ENCODE measurements at places on chromosomes 2 and 18.

- no peak for DNase-seq
These were observed 7.2 kb downstream of the SMYD1 start for GRCh38 chr2:88074854-88075292.

- peak; percentile 94 for DNase-seq
These were observed at the start of gene HS6ST1 for GRCh38 chr2:128318776-128319464. Gene HS6ST1 (minus strand): TSS chr2:128318868. CDS start chr2:128318563, 305 bp downstream.

DNA sequence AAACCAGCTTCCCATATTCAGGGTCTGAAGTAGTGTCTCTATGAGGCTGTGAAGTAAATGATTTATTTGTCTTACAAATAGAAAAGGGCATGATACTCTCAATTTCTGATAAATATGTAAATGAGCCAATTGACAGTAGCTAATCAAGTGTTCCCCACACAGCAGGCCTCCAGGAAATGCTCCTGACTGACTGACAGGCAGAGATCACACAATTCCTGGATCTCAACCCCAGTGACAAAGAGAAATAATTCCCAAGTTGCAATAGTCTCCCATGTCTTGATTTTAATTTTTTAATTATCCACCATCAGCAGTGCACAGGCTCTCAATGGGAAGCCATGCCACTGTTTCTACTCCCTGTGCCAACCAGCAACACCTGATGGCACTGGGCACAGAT is 390.4 kb downstream of the SOX11 start:
- DNase-seq: no peak

DNA sequence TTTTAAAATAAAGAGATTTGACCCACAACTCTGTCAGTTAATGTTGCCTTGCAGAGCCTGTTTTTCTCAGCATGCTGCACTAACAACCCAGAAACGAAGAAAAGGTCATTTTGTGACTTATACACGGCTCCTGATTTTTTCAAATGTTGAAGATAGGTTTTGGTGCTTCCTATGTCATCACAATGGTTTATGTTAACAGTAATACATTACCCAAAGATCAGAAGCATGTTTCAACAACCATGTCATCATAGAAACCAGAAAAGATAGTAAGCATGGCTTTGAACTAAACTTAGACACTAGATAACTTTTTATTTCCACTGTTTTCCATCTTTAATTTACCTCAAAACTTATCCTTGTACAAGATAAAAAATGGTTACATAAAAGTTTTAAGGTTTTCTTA is 10.1 kb downstream of the BAZ2B start:
- no peak for DNase-seq

DNA sequence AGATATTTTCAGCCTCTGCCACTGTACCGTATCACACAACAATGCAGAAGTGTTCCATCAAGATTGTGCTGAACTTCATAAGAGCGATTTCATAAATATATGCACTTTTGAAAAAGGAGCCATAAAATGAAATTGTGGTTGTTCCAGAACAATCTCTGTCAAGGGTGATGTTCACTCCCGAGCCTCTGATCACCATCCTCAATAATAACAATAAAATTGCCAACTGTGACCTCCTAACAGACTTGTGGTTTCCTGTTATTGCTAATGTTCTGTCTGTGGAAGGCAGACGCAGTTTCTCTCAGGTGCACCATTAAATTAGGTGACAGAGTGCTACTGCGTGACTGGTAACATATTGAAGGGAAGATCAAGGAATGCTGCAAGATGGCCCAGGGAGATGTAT is 383.7 kb downstream of the SOCS6 start:
- DNase-seq: no peak

DNA sequence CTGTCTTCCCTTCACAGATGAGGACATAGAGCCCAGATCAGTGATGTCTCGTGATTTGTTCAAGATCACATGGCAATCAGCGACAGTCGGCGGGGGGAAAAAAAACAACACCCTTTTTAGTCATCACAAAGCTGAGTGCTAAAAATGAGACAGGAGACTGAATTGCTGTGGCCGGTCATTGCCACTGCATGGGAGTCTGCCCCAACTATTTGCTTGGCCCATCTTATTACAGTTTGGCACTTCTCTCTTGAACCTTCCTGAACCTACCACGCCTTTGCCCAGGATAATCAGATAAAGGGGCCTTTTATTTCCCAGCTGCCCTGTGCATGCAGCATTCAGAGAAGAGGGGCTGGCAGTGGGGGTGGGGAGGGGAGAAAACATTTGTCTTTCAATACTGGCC is 42.7 kb downstream of the SETBP1 start:
- no peak for DNase-seq

- DNase-seq: peak; percentile 34
These were observed 425 bp downstream of the ASB3 start for GRCh38 chr2:53786352-53786704.

All from activated naive CD4-positive, alpha-beta T cell treated with anti-CD3 and anti-CD28 coated beads, Interleukin-2, amount 50 U/mL, for 16 hours (primary cell).